ENCODE measurements at places on chromosomes 7 and 10.

- no peak for DNase-seq
These were observed 77.9 kb downstream of the HECTD2 start for GRCh38 chr10:91487911-91488582.

DNA sequence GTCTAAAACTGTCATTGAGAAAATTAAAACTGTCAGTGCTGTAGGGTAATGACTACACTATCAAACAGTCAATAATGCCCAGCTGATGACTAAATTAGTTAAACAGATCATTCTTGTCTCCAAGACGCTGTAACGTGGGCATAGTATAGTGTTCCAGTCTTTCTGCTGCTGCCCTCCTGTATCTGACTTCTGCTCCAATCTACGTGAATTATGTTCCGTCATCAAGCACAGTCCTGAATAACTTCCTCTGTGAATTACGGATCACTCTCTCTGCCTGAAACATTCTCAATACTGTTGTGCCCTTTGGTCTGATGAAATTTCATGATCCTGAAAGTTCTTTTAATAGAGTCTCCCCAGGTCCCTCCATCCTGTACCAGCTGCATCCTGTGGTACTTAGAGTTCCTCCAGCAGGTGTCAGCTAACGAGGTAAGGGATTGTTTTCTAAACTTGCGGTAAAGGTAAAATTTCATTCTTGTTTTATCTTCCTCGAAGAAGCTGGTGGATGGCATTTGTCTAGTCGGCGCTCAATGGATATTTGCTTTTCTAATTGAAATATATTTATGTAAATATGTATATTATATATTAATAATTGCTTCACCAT lies 393.5 kb upstream of the ADARB2 start:
- no peak for DNase-seq

DNA sequence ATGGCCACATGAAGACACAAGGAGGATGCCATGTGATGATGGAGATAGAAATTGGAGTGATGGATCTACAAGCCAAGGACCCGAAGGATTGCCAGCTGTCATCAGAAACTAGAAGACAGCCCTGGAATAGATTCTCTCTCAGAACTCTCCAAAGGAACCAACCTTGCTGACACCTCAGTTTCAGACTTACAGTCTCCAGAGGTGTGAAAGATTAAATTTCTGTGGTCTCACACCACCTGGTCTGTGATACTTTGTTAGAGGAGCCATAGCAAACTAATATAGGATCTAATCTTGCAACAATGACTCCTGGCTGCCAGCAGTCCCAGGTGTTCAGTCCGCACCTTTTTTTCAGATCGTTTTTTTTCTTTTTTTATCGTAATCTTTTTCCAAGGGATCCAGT lies 647.3 kb upstream of the GHITM start:
- DNase-seq, result no peak

GRCh38 chr7:136324073-136324704 lies 347.0 kb upstream of the MTPN start:
- no peak for DNase-seq

DNA sequence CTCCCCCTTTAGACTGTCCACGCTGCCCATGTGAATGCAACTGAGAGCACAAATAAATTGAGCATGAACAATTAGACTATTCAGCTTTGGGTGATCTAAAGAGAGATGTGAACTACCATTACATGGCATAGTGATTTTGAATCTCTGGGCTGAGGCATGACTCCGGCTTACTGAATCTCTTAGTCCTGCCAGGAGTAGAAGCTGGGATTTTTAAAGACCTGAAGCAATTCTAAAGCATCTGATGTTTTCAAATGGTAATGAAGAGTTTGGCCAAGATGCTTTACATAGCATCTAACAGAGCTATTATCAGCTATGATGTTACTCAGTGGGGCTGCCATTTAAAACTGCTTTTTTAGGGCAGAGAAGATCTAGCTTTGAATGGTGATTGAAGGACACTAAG lies 1059.1 kb downstream of the SORCS3 start:
- no peak for DNase-seq

DNA sequence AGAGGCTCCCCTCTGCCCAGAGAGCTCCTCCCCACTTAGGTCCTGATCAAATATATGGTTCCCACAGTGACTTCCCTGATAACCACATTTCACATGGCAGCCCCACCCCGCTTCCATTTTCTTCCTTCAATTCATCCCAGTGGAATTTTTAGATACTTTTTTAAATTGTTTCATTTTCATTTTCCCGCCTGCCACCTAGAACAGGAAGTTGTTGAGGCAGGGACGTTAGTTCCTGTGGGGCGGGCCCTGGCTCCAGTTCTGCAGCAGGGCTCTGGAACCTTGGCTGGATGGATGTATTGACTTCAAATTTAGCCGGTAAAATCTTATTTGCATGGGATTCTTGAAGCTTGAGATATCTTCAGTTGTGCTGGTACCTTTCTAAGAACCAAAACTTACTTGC lies 226.6 kb downstream of the PAXIP1 start:
- no peak for DNase-seq
